ENCODE measurements at places on chromosomes 6 and 20.
A peak's percentile ranks its signal among the peaks of the same experiment; 100 is the strongest.

GRCh38 chr6:18047406-18047805, 60.0 kb upstream of the KIF13A start:
- peak; percentile 49 for DNase-seq

DNA sequence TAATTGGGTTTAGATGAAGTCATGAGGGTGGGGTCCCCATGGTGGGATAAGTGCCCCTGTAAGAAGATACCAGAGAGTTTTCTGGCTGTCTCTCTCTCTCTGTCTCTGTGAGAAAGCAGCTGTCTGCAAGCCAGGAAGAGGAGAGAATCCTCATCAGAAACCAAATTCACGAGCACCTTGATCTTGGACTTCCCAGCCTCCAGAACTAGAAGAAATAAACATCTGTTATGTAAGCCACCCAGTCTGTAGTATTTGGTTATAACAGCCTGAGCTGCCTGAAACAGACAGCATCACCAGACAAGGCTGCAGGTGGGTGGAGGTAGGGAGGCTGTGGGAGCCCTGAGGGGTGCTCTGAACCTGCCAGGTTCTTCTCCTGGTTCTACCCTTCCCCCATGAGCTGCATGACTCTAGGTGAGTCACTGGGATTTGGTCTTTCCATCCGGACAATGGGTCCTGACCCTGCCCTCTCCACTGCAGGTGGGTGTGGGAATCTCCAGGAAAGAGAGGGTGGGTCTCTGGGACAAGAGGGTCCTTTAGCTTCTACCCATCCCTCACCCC, 34.3 kb upstream of the VEGFA start:
- no peak for DNase-seq

GRCh38 chr6:32151181-32151862, 417 bp downstream of the PRRT1 start:
- DNase-seq, result no peak

DNA sequence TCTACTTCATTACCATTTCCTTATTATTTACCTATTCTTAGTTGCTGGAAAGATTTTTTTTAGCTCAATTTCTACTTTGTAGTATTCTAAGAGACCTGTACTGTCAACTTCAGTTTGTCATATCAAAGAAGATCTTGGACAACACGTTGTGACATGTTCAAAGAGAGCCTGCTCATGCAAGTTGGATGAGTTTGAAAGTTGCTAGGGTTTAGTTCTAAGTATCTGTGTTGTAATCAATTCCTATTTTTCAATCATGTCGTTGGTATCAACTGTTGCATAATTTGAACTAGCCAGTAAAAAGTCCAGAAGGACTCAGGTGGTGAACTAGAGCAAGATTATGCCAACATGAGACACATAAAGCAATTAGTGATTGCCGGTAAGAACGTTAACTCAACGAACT, 30.2 kb downstream of the PKIB start:
- no peak for DNase-seq

DNA sequence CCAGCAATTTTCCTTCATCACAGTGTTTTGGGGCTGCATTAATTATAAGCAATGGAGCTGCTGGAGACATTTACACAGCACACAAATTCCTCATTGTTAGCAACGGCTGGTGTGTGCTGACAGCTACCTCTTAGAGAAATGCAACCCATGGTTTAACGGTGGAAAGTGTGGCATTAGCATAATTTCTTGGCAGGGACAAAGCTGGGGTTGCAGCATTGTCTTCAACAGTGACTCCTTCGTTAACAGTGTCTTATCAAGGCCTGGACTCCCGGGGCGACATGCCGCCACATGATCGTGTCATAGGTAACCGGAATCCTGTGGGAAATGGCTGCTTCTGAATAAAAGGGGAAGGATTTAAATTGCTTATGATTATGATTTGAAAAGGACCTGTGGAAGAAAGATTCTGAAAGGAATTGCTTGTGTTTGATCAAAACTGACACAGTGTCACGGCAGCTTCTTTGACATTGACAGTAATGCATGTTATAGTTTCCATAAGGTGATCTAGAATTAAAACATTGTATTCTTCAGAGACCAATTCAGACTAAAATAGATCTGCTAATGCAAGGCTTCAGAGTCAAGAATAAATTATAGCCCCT, 128.0 kb downstream of the UST start:
- DNase-seq, result peak; percentile 94

- no peak for DNase-seq
These were observed 15.5 kb downstream of the SERPINB1 start for GRCh38 chr6:2826131-2826530.

GRCh38 chr20:1933465-1933870, 38.3 kb downstream of the SIRPA start:
- peak; percentile 39 for DNase-seq

GRCh38 chr20:49344975-49345374, 67.1 kb upstream of the ZNFX1 start:
- peak; percentile 91 for DNase-seq

GRCh38 chr6:135576055-135576454, 78.5 kb upstream of the AHI1 start:
- peak; percentile 29 for DNase-seq

- no peak for DNase-seq
These were observed 8.5 kb downstream of the TRAM2 start for GRCh38 chr6:52568320-52568719.

- no peak for DNase-seq
These were observed 7.3 kb upstream of the PXDC1 start for GRCh38 chr6:3758842-3759144.

DNA sequence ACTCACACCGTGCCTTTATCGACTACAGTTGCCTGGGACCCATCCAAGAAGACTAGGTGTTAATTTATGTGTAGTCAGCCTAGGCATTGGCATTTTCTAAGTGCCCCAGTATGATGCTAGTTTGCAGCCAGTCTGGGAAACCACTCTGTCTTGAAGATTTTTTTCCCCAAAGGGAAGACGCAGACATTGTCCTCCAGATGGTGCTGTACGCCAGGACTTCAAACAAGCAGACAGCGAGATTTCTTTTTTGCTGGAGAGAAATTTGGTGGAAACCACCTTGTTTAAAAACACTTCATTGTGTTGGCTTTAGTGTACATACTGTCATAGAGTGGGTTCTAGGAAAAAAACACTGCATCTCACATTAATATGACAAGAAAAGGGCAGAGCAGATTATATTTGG, 30.0 kb downstream of the ALDH5A1 start:
- DNase-seq, result peak; percentile 51

- DNase-seq, result no peak
These were observed 239.2 kb upstream of the TAB2 start for GRCh38 chr6:149078211-149078782.

DNA sequence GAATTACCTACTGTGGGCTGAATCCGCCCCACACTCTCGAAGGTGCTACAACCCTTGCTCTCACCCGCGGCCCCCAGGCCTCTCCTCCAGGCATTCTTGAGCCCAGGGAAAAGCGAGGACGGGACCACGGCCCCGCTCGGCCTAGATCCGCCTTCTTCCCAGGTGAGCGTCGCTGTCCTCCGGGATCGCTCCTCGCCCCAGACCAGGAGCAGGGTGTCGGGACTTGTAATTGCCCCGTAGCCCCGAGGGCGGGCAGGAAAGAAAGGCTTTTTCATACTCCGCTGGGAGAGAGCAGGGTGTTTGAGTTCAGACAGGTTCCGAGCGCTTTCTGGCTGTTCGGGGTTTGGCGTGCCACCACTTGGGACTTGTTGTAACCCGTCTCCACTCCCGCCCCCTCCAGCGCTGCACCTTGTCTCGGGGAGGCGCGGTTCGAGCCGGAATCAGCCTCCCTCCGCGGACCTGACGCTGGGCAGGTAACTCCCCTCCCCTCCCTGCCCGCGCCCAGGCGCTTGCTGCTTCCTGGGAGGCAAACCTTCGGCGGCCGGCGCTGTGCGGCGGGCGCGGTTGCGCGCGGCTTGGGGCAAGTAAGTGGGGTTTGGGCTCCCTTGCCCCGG, at the start of gene FAM83B:
Gene FAM83B, plus strand, starts transcription at position 529 of the 614 bp plus-strand sequence. CDS start 23,476 bp downstream, outside the sequence.
- DNase-seq, result no peak

GRCh38 chr20:50244352-50245149, 53.9 kb downstream of the CEBPB start:
- DNase-seq, result peak; percentile 29

GRCh38 chr6:37674161-37674560, 23.5 kb downstream of the MDGA1 start:
- no peak for DNase-seq

DNA sequence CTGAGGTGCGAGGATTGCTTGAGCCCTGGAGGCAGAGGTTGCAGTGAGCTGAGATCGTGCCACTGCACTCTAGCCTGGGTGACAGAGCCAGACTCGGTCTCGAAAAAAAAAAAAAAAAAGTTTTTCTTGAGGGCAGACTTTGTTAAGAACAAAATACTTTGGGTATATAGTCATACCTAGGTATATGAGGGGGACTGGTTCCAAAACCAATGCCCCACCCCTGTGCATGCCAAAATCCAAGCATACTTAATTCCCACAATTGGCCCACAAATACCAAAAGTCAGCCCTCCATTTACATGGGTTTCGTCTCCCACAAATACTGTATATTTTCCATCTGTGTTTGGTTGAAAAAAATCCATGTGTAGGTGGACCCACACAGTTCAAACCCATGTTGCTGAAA, 119.9 kb downstream of the INSM1 start:
- peak; percentile 4 for DNase-seq

GRCh38 chr6:121201105-121201504, 133.2 kb downstream of the TBC1D32 start:
- DNase-seq, result no peak

- DNase-seq, result peak; percentile 92
These were observed 97.4 kb upstream of the JARID2 start for GRCh38 chr6:15148356-15148946.

DNA sequence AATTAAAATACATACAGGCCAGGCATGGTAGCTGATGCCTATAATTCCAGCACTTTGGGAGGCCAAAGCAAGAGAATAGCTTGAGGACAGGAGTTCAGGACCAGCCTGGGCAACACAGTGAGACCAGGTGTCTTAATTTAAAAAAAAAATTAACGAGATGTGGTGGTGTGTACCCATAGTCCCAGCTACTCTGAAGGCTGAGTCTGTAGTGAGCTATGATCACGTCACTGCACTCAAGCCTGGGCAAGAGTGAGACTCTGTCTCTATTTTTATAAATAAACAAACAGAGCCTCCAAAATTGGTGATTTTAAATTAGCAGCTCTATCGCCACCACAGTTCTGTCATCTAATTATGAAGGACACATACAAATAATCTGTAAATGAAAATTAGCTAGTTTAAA, 37.9 kb downstream of the ABHD12 start:
- DNase-seq, result no peak

GRCh38 chr6:11097476-11097875, 3.8 kb downstream of the SMIM13 start:
- no peak for DNase-seq

GRCh38 chr20:63461104-63461763, 11.2 kb downstream of the KCNQ2 start:
- DNase-seq, result no peak

GRCh38 chr6:15595461-15596173, 67.2 kb downstream of the DTNBP1 start:
- DNase-seq, result no peak

DNA sequence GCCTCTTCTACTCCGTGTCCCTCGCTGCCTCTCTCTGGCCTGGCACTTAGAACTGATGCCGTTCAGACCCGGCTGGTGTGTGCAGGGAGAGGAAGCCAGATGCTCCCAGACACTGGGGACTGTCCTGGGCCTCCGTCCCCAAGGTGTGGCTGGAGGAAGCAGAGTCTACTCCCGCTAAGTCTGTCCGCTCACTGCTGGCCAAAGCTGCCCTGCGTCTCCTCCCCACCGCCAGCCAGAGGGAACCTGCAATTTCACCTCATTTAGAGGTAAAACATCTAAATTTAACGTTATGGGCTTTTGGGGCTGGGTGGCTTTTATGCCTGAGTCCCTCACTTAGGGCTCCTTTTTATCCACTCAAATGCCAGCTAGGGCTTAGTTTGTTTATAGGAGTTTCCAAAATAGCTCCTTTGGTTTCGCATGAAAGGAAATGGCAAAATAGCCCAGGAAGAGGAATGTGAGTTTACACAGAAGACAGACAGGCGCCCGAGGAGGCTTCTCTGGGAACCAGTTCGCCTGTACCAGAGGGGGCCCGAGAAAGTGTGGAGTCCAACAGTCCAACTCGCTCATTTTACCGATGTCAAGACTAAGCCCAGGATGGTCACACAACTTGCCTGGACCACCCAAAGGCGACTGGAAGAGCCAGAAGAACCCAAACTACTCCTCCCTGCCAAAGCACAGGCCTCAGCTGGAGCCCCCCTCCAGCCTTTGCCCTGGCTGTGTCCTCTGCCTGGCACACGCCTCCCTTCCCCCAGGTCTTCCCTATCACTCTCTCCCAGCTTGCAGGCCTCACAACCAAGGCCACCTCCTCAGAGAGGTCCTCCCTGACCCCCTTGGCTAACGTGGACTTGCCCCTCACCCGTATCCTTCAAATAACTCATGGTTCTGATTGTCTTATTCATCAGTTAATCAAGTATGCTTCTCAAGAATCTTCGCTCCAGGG, 54.5 kb downstream of the RIPOR3 start:
- peak; percentile 30 for DNase-seq

- DNase-seq, result no peak
These were observed 401.7 kb downstream of the ESR1 start for GRCh38 chr6:152209211-152209610.

GRCh38 chr20:15716256-15716655, 857.0 kb downstream of the KIF16B start:
- DNase-seq, result no peak

- DNase-seq, result peak; percentile 9
These were observed 28.5 kb upstream of the CCR6 start for GRCh38 chr6:167094436-167094819.

GRCh38 chr6:97086781-97087180, 162.3 kb downstream of the KLHL32 start:
- DNase-seq, result no peak

- no peak for DNase-seq
These were observed 119.2 kb downstream of the NFATC2 start for GRCh38 chr20:51423290-51423667.

DNA sequence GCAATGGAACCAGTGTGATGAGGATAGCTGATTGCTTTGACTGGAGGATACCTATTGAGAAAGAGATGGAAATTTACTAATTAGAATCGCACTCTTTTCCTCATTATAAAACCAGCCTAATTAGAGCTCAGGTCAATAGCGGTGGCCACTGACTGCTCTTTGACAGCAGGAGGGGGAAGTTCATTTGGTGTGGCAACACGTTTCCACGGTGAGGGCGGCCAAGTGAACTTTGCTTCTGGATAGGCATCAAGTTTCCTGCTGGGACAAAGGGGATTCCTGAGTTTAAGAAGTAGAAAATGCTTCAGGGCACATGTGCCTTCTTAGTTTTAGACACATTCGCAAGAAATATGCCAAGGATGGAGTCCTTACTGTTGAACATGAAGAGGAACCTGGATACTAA, 145.3 kb upstream of the NRN1 start:
- no peak for DNase-seq

- DNase-seq, result peak; percentile 94
These were observed 88.9 kb upstream of the NT5E start for GRCh38 chr6:85360794-85361642.

DNA sequence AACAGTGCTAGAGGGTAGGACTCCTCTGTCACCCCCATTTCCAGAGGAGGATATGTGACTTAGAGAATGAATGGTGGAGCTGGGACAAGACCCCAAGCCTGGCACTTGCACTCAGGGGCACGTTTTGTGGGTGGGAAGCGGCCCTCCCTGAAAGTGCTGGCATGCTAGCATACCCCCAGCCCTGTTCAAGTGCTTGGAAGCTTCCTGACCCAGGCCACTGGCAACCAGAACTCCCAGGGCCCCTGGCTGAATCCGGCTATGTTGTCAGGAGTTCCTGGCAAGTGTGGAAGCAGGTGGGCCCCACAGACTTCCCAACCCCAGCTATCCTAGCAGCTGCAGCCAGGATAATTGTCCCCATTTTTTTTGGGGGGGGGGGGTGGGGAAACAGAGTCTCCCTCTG, 35.6 kb upstream of the TGM2 start:
- DNase-seq, result no peak

Data from Daoy (cell line).